ENCODE measurements at places on chromosomes 7 and 10. TPM values are rescaled to one million over a fixed set of nuclear protein-coding genes. Genes with fewer than 3 reads are reported as not detected.

- DNase-seq: no peak
Observed at GRCh38 chr7:57204411-57204811, 72.2 kb upstream of the ZNF479 start.

- DNase-seq: no peak
Observed at GRCh38 chr10:2817940-2818636, 249.3 kb upstream of the PFKP start.

GRCh38 chr7:29202651-29203069, 8.1 kb downstream of the CHN2 start:
- no peak for DNase-seq

SLC26A5 gene
- total RNA-seq: 3.0 TPM

GRCh38 chr10:127585519-127586023, 36.5 kb downstream of the NPS start:
- no peak for DNase-seq

GNGT1 gene
- total RNA-seq: not detected

DNA sequence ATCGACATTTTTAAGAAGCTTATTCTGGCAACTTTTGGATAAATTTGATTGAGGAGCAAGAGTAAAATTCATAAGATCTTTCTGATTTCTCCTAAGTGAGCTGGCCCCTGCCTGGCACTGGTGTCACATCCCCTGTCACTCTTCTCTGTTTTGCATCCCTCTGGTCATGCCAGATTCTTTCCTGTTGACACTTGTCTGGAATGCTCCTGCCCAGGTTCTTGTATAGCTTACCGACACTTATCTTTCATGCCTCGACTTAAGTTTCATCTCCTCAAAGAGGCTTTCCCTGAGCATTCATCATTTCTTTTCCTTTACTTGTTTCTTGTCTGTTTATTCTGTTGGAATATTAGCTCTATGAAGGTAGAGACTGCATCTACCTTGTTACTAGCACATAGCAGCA, 22.2 kb upstream of the AASS start:
- no peak for DNase-seq

TMEM229A gene
- total RNA-seq: 0.26 TPM

- DNase-seq: no peak
Observed at GRCh38 chr10:124621637-124622036, 122.5 kb downstream of the FAM53B start.

DNA sequence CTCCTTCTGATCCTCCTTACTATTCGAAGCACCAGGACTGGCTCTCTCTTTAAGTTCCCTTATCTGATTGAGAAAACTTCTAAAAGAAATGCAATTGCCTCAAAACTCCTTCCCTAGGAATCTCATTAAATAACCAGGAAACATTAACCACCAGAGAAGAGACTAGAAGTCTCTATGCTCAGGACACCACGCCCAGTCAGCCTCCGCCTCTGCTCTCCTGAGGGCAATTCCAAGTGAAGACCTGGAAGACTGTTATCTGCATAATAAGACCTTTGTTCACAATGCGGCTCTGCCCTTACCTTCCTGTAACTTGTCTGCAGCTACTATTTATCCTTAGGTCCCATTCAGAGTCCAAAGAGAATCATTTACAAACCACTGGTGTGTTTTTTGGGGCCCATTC, 78.8 kb downstream of the ELMO1 start:
- no peak for DNase-seq

GRCh38 chr7:93430917-93431588, 143.5 kb downstream of the CALCR start:
- DNase-seq: no peak

DNA sequence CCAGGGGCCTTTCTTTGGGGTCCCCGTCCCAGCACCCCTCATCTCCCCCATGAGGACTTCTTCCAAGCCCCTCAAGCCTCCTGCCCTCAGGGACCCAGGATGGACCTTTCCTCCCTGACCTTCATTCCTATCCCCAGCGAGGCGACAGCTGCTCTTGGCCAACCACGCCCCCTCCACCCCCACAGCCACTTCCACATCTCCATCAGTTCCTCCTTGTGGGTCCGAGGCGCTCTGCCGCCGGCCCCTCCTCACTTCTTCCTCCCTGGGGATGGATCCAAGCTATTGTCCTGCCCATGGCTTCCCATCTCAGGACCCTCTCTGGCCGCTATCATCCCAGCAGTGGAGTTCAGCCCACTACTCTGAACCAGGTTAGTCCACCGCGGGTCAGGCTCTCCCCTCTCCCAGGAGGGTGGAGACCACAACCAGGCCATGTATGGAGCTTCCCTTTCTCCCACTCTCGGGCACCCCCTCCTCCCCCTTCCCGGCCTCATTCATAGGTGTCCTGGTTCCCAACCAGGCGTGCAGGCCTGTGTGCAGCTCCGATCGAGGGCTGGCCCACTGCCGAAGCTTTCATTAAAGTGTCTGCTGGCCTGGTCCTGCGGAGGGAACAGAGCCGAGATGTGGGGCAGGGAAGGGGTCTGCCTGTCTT, 1.7 kb upstream of the SH2B2 start:
- no peak for DNase-seq

LHFPL3 gene
- total RNA-seq: not detected

GRCh38 chr7:30813466-30813865, 42.2 kb downstream of the MINDY4 start:
- DNase-seq: no peak

Measured in endothelial cell (in vitro differentiated cells).